ENCODE measurements at places on chromosomes 1 and 21. TPM values are rescaled to one million over a fixed set of nuclear protein-coding genes. Genes with fewer than 3 reads are reported as not detected.
A peak's percentile ranks its signal among the peaks of the same experiment; 100 is the strongest.

GNG4 gene
- 0.53 TPM for total RNA-seq

FBXO2 gene
- total RNA-seq = 4.6 TPM

NID1 gene
- 0.52 TPM for total RNA-seq

PGLYRP4 gene
- total RNA-seq = not detected

KRTAP19-5 gene
- not detected for total RNA-seq

DNA sequence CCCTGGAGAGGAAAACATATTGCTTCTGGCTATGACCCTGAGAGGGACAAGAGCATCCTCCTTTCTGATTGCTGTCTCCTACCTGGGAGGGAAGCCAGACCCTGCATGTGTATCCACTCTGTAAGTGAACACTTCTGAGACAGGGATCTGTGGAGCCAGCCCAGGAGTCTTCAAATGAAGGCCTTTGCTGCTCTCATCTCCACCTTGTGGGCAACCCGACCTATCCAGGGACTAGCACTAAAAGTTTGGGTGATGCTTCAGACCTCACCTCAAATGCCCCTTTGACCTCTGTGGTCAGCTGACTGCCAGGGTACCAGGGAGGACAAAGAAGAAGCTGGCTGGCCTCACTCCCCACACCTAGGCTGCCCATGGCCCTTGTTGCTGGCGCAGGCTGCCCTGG, 64.7 kb downstream of the KCND3 start:
- no peaks in the 10 kb centered on the region for H3K36me3 ChIP-seq
- no peaks in the 10 kb centered on the region for H3K4me1 ChIP-seq
- H3K27ac ChIP-seq = no peak overlapping the region

DNA sequence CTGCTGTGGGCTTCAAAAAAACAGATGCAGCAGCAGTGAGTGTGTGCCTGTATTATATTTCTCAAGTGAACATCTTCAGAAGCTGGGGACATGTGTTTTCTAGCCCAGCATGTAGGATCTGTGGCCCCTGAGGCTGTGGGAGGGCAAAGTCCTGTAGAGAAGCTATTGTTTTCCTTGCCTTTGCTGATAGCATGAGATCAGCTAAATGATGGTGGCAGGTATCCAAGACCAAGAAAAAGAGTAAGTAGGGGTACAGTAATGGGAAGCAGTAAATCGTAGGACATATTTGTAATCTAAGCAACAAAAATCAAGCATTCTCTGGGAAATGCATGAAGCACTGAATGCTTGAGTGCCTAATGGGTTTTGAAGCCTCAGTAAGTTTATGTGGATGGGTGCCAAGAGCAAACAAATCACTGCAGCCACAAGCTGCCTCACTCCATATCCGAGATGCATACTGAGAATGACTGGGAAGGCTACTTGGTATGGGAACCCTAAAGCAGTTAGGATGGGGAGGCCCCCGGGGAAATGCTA, 98.3 kb downstream of the CD58 start:
- H3K4me1 ChIP-seq = no peaks in the 10 kb centered on the region
- no peaks in the 10 kb centered on the region for H3K36me3 ChIP-seq
- H3K27me3 ChIP-seq = no peaks in the 10 kb centered on the region
- H3K4me3 ChIP-seq = no peak overlapping the region
- H3K27ac ChIP-seq = no peak overlapping the region

DNA sequence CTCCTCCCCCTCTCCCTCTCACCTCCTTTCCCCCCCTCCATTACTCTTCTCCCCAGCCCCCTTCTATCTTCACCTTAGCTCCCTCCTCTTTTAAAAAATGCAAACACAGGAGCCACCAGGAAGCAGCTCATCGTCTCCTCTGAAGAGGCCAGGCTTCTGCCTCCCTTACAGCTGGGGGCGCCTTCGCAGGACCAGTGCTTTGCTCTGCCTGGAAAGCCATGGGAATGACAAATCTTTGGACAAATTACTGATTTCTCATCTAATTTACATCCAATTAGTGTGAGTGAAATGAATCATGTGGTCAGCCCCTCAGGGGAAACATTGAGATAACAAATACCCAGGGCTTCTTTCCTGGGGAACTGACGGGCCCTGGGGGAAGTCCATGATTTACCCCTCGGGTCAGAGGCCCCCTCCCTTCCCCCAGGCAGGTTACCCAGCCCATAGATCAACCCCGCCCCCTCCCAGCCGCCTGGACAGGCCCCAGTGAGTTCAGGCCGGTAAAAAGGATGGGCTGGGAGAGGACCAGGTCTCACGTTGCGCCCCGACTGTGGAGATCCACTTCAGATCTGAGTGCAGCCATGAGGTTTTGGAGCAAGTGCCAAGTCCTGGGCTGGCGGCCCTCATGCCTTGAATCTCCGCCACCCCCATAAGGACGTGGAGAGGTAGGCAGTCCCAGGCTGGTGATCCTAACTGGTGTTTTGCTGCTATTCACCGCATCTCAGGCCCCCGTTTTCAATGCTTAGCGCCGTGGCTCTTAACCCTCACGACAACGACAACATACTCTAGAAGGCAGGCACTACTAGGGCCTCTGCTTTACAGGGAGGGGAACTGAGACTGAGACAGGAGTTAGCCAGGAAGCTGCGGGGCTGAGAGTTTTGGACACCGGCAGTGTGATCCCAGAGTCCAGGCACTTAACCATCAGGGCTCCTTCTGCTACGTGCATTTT, 300.8 kb downstream of the RRAGC start:
- H3K4me3 ChIP-seq = peak overlapping the region; percentile 54
- peak overlapping the region; percentile 86 for H3K27ac ChIP-seq
- H3K27me3 ChIP-seq = peaks cover 37% of the 10 kb centered on the region
- H3K4me1 ChIP-seq = peaks cover 68% of the 10 kb centered on the region
- peaks cover 2% of the 10 kb centered on the region for H3K36me3 ChIP-seq

GRCh38 chr1:209268479-209268878, 315.0 kb upstream of the CAMK1G start:
- H3K27ac ChIP-seq = no peak overlapping the region
- no peak overlapping the region for H3K4me3 ChIP-seq
- DNase-seq = no peak
- H3K27me3 ChIP-seq = no peaks in the 10 kb centered on the region
- H3K36me3 ChIP-seq = no peaks in the 10 kb centered on the region
- no peaks in the 10 kb centered on the region for H3K4me1 ChIP-seq

DNA sequence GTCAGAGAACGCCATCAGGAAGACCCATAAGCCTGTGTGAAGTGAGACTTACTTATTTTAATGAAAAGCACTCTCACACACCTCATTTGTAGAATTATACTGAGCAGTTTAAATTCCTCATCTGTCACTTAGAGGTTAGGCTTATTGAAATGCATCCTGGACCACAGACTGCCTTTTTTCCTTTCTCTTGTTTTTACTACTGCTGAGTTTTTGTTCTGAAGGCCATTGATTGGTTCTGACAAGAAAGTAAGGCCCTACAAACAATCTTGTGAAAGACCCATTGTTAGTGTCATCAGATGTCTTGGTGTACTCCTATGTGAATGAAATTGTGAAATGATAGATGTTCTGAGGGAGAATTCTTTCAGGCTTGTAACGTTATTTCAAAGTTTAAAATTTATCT, 1343.3 kb upstream of the ADGRL2 start:
- no peaks in the 10 kb centered on the region for H3K36me3 ChIP-seq
- no peak overlapping the region for H3K27ac ChIP-seq
- no peak overlapping the region for H3K4me3 ChIP-seq
- H3K27me3 ChIP-seq = no peaks in the 10 kb centered on the region

- H3K27ac ChIP-seq = peak overlapping the region; percentile 89
- peaks cover 57% of the 10 kb centered on the region for H3K4me1 ChIP-seq
- no peaks in the 10 kb centered on the region for H3K27me3 ChIP-seq
- H3K4me3 ChIP-seq = peak overlapping the region; percentile 52
- peak; percentile 86 for DNase-seq
Observed at GRCh38 chr1:230972855-230973271, 5.8 kb downstream of the TTC13 start.

DNA sequence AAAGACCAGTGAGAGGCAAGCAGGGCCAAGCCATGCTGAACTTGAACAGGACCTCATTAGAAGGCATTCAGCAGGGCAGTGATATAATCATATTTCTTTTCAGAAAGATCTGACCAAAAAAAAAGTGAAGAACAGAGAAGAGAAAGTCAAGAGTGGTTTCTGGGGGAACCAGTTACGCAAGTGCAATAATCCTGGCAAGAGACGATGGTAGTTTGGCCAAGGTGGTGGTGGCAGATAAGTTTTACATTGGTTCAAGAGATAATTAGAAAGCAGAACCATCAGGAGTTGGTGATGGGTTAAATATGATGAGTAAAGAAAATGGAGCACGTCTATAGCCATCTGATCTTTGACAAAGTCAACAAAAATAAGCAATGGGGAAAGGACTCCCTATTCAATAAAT, 54.3 kb downstream of the ZSWIM5 start:
- H3K36me3 ChIP-seq = no peaks in the 10 kb centered on the region
- H3K4me3 ChIP-seq = no peak overlapping the region
- no peak for DNase-seq
- H3K27me3 ChIP-seq = no peaks in the 10 kb centered on the region
- H3K27ac ChIP-seq = no peak overlapping the region

DNA sequence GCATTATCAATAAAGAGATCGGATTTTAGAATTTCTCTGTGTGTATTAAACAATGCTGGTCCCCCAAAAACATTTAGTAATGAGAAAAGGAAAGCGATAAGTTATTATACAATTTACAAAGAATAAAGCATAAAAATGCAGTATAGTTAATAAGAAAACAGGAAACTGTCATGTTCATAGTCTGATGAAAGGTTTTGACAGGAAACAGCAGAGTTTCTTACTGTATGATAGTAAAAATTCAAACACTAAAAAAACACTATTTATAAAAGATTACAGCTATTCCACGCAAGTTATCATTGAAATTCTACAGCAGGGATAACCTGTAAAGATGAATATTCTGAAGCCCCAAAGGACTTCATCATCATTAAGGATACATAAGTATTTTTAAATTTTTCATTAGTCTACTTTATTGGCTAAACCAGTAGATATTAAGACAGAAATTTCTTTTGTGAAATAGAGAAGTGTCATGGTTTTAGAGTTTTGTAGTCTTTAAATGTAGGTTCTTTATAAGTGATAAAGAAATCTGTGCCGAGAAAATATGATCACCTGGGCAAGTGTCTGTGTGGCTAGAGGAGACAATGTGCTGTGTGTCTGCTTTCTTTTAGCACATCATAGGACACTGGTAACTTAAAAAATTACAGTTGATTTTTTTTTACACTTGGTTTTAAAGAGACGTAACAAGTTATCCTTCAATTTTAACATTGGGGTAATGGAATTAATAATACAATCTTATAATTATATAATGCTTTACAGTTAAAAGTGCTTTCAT, 49.7 kb upstream of the GFI1 start:
- peak overlapping the region; percentile 96 for H3K27ac ChIP-seq
- H3K4me3 ChIP-seq = peak overlapping the region; percentile 64
- H3K27me3 ChIP-seq = no peaks in the 10 kb centered on the region
- DNase-seq = no peak

DNA sequence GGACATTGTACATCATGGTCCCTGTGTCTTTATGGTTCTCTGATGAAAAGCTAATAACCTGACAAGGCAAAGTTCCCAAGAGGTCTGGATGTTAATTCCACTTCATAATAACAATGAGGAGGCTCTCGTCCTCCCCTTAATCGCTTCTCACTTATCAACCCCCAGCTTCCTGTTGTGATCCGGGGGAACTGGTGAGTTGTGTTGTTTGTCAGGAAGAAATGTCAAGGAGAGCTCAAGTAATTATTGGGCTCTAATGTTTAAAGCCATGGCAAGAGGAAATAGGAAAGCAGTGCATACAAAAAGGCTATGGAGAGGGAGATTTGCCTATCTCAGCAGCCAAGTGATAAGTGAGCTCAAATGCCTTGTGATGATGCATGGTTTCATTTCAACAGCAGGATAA, 42.8 kb upstream of the RASAL2 start:
- no peak for DNase-seq
- no peaks in the 10 kb centered on the region for H3K4me1 ChIP-seq
- no peak overlapping the region for H3K4me3 ChIP-seq
- H3K36me3 ChIP-seq = no peaks in the 10 kb centered on the region

- no peak overlapping the region for H3K27ac ChIP-seq
- H3K36me3 ChIP-seq = no peaks in the 10 kb centered on the region
- no peaks in the 10 kb centered on the region for H3K27me3 ChIP-seq
- H3K4me1 ChIP-seq = no peaks in the 10 kb centered on the region
- no peak for DNase-seq
- no peak overlapping the region for H3K4me3 ChIP-seq
Observed at GRCh38 chr1:88302843-88303486, 381.1 kb upstream of the PKN2 start.

- H3K27ac ChIP-seq = no peak overlapping the region
- H3K36me3 ChIP-seq = no peaks in the 10 kb centered on the region
- DNase-seq = no peak
- no peaks in the 10 kb centered on the region for H3K27me3 ChIP-seq
- H3K4me3 ChIP-seq = no peak overlapping the region
- peaks cover 19% of the 10 kb centered on the region for H3K4me1 ChIP-seq
Observed at GRCh38 chr1:210684466-210685294, 356.0 kb downstream of the HHAT start.

- H3K36me3 ChIP-seq = no peaks in the 10 kb centered on the region
- peaks cover 7% of the 10 kb centered on the region for H3K4me1 ChIP-seq
- DNase-seq = no peak
- H3K27me3 ChIP-seq = peaks cover 26% of the 10 kb centered on the region
- no peak overlapping the region for H3K27ac ChIP-seq
Observed at GRCh38 chr1:6960291-6960811, 175.1 kb downstream of the CAMTA1 start.

GRCh38 chr1:101376121-101377083, 139.6 kb downstream of the S1PR1 start:
- H3K4me3 ChIP-seq = no peak overlapping the region
- H3K4me1 ChIP-seq = peaks cover 25% of the 10 kb centered on the region
- no peak for DNase-seq

Measured in activated CD8-positive, alpha-beta memory T cell treated with anti-CD3 and anti-CD28 coated beads, Interleukin-2, amount 10 ng/mL, durations not matched to agents 7 days and 5 days (primary cell).